Gastroesophageal sphincter (tissue), 4 donors: ENCODE measurements at places on chromosomes 6 and 20. TPM values are rescaled to one million over a fixed set of nuclear protein-coding genes. Genes with fewer than 3 reads are reported as not detected.

- ATAC-seq = no peak
Observed at GRCh38 chr6:73955800-73956199, 259.8 kb downstream of the CD109 start.

The SYNDIG1 gene
- 0.16 TPM for total RNA-seq

The SIRPD gene
- total RNA-seq = 0.27 TPM

- no peak for ATAC-seq
Observed at GRCh38 chr6:39801456-39802251, 9.5 kb downstream of the DAAM2 start.

GRCh38 chr6:17311595-17312311 lies 30.6 kb downstream of the RBM24 start:
- ATAC-seq = no peak

- ATAC-seq = no peak
Observed at GRCh38 chr6:97712751-97713150, 429.7 kb upstream of the MMS22L start.
